Stimulated activated CD4-positive, alpha-beta T cell treated with anti-CD3 and anti-CD28 coated beads, TNF-alpha, amount 100 ng/mL, for 48 hours (primary cell): ENCODE measurements at places on chromosomes 12 and 14.
A peak's percentile ranks its signal among the peaks of the same experiment; 100 is the strongest.

- DNase-seq = no peak
These were observed 18.0 kb upstream of the RNASE10 start for GRCh38 chr14:20487396-20487725.

DNA sequence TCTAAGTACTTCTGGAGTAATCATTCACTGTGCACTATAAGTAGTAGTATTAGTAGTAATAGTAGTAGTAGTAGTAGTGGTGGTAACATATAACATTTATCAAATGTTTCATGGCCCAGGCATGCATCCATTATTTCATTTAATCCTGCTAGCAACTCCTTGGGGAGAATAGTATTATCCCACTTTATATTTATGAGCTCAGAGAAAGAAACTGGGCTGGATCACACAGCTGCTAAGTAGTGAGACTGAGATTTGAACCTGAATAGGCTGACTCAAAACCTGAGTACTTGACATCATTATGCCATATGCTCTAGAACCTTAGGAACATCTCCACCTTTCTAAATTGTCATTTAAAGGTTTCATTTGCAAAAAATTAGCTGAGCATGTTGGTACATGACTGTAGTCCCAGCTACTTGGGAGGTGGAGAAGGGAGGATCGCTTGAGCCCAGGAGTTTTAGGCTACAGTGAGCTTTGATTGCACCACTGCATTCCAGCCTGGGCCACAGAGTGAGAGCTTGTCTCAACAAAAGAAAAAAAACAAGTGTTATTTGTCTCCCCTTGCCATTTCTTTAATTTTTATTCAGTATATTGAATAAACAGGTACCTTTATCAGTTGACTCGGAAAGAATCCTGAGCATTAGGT lies 11.4 kb upstream of the NID2 start:
- no peak for DNase-seq

- peak; percentile 18 for DNase-seq
These were observed 185.7 kb upstream of the GRIN2B start for GRCh38 chr12:14167005-14167628.

DNA sequence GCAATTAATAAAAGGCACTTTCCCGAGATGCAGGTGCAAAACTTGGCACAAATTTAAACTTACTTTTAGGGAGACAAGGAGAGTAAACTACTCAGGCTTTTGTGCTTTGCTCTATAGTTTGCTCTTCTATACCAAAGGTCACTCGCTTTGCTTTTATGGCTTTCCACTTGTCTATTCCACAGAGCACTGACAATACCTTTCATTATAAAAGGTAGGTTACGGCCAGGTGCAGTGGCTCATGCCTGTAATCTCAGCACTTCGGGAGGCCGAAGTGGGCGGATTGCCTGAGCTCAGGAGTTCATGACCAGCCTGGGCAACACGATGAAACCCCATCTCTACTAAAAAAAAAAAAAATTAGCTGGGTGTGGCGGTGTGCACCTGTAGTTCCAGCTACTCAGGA lies 32.9 kb downstream of the ALKBH1 start:
- no peak for DNase-seq

DNA sequence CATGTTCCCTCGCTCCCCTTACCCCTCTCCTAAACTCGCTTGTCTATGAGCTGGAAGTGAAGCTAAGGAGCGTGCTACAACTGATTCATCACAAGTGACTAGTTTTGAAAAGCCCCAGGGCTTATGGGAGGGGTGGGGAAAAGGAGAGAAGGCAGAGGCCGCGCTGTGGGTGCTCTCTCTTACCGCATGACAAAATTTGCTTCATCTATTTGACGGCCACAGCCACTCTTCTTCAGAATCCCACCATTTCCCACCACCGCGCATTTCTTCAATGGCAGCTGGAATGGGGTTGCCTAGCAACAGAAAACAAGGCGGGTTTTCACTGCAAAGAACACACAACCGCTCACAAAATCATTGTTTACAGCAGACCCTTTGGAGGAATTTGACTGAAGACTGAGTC lies 79.4 kb downstream of the ST8SIA1 start:
- DNase-seq = no peak

GRCh38 chr14:99704037-99704436 lies 19.9 kb downstream of the CYP46A1 start:
- no peak for DNase-seq

GRCh38 chr12:25713264-25713663 lies 160.2 kb upstream of the LMNTD1 start:
- no peak for DNase-seq

DNA sequence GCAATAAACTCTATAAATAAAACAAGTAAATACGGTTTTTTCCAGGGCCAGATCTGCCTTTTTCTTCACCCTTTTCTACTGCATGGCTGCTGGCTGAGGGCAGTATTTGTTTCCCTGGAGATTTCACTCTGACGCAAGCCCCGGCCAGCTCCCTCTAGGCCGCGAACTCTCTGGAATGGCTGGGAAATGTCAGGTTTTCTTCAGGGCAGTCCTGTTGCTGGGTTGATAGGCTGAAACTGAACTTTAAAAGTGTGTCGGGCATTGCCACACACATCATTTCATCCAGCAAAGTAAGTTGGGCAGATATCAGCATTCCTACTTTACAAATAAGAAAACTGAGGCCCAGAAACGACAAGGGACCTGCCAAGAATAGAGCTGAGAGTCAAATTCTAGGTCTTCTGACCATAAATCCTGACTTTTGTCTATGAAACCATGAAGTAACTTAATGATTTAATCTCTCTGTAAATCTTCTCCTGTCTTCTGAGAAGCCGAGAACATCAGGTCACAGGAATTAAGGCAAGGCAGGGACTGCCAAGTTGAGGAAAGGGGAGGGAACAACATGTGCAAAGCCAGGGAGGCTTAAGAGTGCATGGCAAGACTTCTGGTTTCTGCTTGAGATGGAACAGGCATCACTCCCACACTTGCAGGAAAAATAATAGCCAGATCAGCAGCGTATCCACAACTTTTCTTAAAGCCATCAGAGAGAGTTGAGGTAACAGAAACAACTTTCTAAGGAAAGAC lies 205.0 kb upstream of the CCDC196 start:
- DNase-seq = no peak

GRCh38 chr12:131511391-131511802 lies 199.5 kb upstream of the SFSWAP start:
- peak; percentile 23 for DNase-seq

DNA sequence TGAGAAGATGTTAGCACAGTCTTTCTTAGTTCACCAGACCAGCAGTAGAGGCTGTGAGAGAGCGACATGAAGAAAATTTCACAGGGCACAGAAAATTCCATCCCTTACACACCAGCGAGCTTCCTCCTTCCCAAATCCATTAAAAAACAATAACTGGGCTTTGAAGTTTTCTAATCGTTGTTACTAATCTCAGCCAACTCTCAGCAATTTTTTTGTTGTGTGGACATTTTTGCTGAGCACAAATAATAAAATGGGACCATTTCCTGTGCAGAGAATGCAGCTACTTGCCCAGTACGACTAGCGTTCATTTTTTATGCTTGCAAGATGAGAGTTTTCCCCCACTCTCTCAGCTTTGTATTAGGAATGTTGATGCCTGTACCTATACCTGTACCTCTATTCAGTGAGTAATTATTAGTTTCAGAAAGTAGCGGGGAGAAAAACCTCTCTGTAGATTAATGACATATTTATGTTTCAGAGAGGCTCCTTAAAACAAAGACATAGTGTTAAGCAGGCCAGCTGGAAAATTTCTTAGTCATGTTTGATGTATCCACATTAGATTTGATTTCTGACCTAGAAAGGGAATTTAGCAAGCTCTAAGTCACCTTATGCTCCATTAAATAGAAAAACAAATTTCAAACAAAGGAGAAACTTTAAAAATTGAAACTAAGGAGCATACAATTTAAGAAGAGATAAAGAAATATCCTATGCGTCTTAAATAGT lies 146.5 kb downstream of the SRGAP1 start:
- no peak for DNase-seq

- no peak for DNase-seq
These were observed 186.4 kb upstream of the PRKD1 start for GRCh38 chr14:30114051-30114450.

GRCh38 chr14:90520326-90520725 lies 123.5 kb downstream of the CALM1 start:
- DNase-seq = no peak

- DNase-seq = no peak
These were observed 37.7 kb downstream of the TAOK3 start for GRCh38 chr12:118334939-118335567.

- DNase-seq = no peak
These were observed 25.5 kb downstream of the CLECL1 start for GRCh38 chr12:9707356-9707755.

- no peak for DNase-seq
These were observed 1.8 kb upstream of the TMPRSS12 start for GRCh38 chr12:50840809-50841487.

GRCh38 chr12:119206348-119207062 lies 27.8 kb downstream of the HSPB8 start:
- DNase-seq = no peak

DNA sequence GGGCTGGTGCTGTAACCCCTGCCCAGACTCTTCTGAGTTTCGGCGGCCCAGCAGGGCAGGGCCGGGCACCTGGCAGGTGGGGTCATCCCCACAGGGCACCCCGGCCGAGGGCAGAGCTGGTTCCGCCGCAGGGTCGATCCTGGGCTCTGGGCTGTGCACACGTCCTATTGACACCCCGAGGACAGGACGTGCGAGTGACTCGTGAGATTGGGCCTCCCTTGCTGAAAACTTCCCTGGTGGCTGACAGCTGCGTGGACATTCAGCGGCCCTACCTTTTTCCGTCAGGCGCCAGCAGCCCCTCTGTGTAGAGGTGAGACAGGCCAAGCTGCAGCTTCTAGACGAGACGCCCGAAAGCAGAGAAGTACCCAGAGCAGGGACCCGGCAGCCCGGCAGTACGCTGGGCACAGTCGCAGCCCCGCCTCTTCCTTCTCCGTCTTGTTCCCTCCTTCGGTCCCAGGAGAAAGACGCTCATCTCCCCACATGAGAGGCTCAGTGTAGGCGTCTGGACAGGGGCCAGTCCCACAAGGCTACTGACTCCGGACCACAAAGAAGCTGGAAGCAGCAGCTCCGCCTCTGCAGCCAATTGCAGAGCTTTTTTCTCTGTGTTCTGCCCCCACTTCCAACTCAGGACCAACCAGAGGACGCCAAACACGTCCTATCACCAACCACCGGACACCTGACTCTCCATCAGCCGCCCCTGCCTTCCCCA lies at the start of gene LRCOL1:
Gene LRCOL1 (minus strand): TSS at position 532 of the 709 bp plus-strand sequence. CDS start 4,331 bp downstream, outside the sequence.
- no peak for DNase-seq

DNA sequence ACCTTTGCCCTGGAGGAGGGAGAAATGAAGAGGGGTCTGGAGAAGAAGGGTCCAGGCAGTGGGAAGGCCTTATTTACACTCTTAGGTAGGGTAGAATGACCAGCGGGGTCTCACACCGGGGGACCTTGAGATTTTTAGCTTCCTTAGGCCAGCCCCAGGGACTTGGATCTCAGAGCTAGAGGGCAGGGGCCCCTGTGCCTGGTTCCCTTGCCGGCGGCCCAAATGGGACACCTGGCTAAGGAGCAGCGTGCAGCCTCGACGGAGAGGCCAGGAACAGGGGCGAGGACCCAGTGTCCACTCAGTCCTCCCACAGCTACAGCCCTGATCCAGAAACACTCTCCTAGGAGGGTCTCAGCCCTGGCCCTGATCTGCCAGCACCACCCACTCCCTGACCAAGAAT lies 41.8 kb downstream of the DIO3 start:
- no peak for DNase-seq

GRCh38 chr12:50333441-50333840 lies 50.1 kb upstream of the LIMA1 start:
- no peak for DNase-seq

GRCh38 chr14:22601456-22601855 lies 3.4 kb downstream of the ABHD4 start:
- DNase-seq = no peak

GRCh38 chr12:51076236-51076930 lies 7.0 kb downstream of the CSRNP2 start:
- peak; percentile 6 for DNase-seq

DNA sequence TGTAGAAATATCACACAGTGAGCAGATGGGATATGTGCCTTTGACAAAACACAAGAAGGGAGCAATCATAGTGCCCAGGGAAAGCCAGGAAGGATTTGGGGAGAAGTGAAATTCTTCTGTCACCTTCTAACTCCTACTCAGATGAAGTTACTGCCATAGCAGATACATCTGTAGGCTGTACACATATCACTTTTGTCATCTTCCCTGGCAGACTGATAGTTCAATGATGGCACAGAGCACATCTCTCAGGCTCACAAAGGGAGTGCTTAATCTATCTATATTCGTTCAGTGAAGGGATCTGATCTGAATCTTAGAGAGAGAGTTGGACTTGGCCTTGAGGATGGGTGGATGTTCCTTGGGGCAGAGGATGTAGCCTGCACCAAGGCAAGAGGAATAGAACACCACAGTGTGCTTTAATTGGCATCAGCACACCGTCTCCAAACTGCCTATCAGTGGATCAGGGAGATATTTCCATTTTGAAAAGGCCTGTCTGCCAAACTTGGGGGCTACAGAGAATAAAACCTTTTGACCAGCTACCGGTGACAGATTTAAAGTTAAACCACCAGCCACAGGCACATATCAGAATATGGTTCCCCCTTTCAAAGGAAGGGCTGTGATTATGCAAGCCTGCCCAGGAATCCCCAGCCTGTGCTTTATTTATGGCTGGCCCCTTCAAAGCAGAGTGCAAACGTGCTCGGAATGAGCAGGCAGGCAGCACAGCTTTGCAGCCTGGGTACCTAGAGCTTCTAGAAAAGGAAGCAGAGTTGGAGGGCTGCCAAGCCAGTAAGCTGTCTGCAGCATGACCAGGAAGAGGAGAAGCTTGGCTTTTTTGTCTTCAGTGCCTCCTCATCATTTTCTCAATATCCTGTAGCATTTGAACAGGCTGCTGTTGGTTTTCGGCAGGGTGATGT lies 165.5 kb upstream of the DYRK2 start:
- peak; percentile 41 for DNase-seq

- no peak for DNase-seq
These were observed 80.3 kb upstream of the TRAF3 start for GRCh38 chr14:102696856-102697495.

DNA sequence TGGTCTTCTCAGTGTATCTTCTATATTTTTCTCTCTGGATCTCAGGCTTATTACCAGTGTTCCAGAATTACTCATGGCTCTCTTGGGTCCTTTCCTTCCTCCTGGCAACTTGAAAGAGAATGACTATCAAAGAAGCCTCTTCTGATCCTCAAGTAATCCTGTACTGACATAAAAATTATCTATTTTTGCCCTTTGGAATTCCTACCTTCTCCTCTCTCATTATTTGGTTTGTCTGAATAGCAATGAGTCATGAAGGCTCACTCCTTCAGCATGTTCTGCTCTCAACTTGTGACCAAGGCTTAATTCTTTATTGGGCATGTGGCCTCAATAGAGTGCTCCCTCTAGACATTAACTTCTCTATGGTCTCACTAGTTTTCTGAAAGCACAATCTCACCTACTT lies 553.6 kb upstream of the ATP2B1 start:
- DNase-seq = no peak

GRCh38 chr14:23544511-23545447 lies 6.8 kb downstream of the ZFHX2 start:
- DNase-seq = no peak

DNA sequence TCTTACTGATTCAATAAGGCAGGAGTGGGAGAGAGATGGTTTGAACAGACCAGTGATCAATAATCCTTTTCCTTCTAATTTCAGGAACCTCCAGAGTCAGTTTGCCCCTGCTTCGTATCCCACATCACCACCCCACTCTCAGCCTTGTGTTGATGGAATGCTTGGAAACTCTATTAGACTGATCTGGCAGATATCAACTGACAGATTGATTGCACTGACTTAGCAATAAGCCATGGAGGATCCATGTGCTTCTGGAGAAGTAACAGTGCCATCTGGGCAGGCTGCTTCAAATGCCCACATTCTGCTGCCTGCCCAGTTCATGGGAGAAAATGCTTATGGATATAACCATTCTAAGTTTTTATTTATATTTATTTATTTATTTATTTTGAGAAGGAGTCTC lies 218.0 kb downstream of the SLC2A13 start:
- no peak for DNase-seq

- DNase-seq = no peak
These were observed 130.5 kb downstream of the SLC41A2 start for GRCh38 chr12:104827587-104827986.
